ENCODE measurements at places on chromosomes 2 and 18. TPM values are rescaled to one million over a fixed set of nuclear protein-coding genes. Genes with fewer than 3 reads are reported as not detected.

Gene TWIST2
- total RNA-seq, result not detected

- peak; percentile 55 for DNase-seq
- H3K27me3 ChIP-seq, result no peaks in the 10 kb centered on the region
- peaks cover 15% of the 10 kb centered on the region for H3K4me1 ChIP-seq
- H3K4me3 ChIP-seq, result no peak overlapping the region
Observed at GRCh38 chr18:48792611-48793380, 158.0 kb downstream of the SMAD7 start.

Gene KCNE4
- not detected for total RNA-seq

DNA sequence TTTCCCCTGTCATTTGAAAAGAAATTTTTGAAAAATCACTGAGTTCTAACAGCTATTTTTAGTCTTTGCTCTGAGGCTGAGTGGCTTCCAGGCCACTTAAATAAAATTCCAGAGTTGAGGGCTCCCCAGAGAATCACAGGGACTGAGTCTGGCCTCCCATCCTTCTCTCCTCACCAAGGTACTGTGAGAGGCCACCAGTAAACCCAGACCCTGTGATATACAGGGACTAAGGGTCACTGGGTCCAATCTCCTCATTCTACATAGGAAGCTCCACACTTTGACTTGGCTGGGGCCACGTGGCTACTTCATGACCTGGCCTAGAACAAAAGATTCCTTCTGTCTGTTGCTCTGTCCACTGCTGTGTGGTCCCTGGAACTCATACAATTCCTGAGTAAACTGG is 123.2 kb upstream of the CDCA7 start:
- no peak overlapping the region for H3K27ac ChIP-seq
- no peaks in the 10 kb centered on the region for H3K4me1 ChIP-seq
- H3K4me3 ChIP-seq, result no peak overlapping the region
- DNase-seq, result no peak
- no peaks in the 10 kb centered on the region for H3K27me3 ChIP-seq
- no peaks in the 10 kb centered on the region for H3K36me3 ChIP-seq

Data from natural killer cell treated with Interleukin-12 subunit alpha and Interleukin-12 subunit beta and Interleukin-15 and Interleukin-18, amount 100 ng/mL, for 72 hours (primary cell).